ENCODE measurements at places on chromosomes 3 and 15.
A peak's percentile ranks its signal among the peaks of the same experiment; 100 is the strongest.

DNA sequence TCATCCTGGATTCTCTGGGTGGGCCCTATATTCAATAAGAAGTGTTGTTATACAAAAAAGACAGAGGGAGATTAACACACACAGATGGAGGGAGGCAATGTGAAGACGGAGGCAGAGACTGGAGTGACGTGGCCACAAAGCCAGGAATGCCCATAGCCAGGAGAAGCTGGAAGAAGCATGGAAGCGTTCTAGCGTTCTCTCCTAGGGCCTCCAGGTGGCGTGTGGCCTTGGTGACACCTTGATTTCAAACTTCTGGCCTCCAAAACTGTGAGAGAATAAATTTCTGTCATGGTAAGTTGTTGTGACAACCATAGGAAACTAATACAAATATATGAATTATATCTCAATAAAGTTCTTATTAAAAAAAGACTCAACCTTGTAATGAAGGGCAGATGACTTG is 21.3 kb downstream of the THBS1 start:
- peak; percentile 14 for DNase-seq

- DNase-seq, result peak; percentile 74
Observed at GRCh38 chr15:58951388-58952007, 18.0 kb upstream of the SLTM start.

DNA sequence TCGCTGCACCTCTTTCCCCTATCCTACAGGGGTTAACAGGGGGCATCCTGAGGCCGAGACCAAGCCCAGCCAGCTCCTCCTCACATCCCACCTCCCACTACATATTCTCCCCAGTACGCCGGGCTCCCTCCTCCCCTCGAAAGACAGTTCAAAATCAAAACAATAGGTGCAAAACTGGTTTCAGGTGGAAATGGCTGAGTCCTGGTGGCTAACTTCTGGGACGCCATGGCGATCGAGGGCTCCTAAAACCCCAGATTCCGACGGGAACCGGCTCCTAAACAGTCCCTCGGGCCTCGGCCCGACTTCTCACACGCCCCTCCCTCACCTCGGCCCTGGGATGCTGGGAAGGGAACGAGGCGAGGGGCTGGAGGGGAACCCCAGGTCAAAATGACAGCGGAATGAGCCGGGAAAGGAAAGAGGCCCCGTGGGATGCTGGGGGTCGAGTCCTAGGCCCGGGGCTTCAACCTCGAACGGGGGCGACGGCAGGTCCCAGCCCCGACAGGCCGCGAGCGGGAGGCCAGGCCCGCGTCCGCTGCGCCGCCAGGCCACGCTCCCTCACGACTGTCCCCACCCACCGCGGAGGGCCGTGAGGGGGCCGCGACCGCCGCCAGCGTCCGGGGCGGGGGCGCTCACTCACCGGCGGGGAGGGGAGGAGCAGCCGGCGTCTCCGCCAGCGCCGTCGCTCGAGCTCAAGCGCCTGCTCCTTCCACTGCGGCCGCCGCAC is 492 bp downstream of the TMCC1 start:
- DNase-seq, result peak; percentile 66

- DNase-seq, result no peak
Observed at GRCh38 chr15:59276225-59277178, 69.9 kb downstream of the LDHAL6B start.

DNA sequence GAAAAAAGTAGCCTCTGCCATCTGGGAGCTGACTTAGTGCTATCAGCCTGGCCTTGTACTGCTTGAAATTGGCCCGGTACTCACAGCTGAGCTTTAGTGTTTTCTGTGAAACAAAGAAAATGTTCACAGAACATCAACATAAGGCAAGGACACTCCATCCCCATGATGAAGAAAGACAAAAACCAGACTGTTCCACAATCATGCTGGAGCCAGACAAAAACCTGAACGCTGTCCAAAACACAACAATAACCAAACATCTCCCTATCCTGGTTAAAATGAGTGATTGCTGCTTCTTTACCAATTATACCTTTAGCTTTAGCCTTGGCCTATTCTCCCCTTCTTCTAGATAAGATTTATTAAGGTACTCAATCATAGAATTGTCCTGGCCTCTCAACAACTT is 153.9 kb downstream of the CPNE4 start:
- no peak for DNase-seq

DNA sequence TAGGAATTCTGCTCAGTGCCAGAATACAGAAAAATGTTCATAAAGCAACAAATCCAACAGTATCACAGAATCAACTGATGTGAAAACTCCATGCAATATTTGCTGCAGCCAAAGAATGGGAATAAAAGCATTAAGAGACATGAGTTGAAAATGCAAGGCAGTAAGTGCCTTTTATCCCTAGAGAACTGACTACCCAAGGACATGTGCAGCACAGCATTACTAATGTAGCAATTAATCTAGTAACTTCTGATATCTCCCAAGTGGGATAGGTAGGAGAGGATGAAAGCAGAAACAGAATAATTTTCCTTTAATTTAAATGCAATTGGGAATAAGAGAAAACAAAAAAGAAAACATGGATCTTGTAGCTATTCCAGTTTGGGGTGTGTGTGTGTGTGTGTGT is 497.5 kb upstream of the CBLB start:
- DNase-seq, result no peak

DNA sequence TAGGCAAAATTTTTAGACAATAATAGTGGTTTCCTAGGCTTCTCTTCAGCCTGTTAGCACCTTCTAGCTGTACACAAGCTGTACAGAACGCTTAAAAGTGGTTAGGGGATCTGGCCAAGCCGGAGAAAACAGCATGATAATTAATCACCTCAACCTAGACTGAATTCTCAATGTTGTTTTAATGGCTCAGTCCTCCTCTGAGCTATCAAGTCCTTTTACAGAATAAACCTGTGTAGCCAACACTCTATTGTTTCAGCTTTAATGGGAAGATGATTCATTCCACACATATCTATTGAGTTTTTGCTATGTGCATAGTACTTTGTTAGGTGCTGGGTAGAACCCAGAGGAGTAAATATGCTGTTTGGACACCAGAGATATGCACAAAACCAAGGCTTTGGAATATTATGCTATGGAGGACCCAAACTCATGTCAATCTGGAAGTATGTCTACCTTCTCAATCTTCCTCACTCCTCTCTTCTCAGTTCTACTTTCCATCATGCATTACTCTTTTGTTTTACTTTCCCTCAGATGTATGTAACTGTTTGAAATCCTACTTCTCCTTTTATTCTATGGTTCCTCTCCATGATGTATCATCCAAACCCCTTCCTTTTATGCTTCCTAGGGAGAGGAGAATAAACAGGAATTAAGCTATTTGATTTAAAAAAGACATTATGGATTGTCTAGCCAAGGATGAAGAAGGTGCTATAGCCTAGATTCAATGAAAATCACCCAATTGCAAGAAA is 27.6 kb upstream of the UBE2E2 start:
- DNase-seq, result no peak

DNA sequence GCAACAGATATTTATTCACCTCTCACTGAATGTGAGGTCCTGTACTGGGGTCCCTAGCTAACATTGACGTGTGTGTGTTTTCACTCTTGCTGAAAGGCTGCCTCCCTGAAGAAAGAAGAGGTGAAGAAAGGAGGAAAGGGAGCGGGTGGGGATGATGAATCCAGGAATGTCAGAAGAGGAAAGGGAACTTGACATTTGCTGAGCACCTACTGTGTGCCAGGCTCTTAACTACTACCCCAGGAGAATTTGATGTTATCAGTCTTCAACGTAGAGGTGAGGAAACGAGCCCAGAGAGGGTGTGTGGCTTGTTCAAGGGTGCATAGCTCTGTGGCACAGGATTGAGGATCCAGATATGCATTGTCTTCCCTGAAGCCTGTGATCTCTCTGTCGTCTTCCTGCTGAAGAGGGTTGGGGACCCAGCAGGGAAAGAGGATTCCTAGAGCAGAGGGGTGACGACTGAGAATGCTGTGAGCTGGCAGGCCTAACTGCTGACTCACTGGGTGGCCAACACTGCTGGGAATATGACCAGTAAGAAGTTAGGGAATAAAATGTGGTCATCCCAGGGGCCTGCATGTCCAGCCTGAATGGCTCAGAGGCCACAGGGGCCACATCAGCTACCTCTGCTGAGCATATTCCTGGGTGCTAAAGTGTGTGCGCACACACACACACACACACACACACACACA is 6.6 kb upstream of the ATP2B2 start:
- peak; percentile 88 for DNase-seq

Measured in EH (cell line).